ENCODE measurements at places on chromosomes 4 and X. TPM values are rescaled to one million over a fixed set of nuclear protein-coding genes. Genes with fewer than 3 reads are reported as not detected.

DNA sequence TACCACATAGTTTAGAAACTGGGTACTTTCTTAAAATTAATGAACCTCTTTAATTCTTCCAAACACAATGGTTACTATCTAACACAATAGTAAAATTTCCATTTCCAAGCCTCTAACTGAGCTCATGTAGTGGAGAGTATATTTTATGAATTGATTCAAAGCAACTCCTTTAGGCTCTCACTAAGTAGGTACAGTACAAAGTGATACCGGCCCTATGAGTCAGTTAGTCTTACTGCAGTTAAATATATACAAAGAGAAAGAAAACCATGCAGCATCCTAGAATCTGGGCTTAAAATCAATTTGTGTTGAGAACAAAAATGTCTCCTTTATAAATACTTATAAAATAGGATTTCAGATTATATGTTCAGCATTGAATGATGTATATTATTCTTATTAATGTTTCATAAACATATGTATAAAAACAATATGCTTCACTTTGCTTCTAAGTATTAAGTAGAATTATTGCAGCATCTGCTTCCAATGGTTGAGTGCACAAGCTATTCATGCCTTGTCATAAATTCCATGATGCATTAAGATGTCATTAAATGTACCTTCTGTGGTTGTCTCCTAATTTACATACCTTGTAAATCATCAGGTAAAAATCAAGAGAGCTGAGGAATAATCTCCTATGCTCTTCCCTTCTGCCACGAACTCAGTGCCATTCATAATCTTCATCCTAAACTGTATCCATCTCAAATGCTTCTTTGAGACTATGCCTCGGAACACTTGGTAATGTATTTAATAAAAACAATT lies 1037.8 kb downstream of the STPG2 start:
- no peak for DNase-seq

DNA sequence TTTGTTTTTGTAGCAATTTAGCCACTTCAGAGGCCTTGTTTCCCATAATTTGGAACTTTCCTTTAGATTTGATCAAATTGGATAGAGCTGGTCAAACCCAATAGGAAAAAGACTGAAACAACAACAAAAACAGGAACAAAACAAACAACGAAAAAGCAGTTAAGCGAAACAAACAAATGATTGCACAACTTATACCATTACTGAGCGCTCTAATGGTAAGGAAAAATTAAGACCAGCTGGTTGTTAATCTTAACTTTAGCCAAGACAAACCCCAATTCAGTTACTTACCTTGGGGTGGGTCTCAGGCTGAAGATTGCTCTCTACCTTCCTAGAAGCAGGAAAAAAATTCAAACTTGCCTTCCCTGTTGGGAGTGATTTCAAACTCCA lies 38.3 kb downstream of the SPCS3 start:
- no peak for DNase-seq

GRCh38 chr4:129972257-129972656 lies 876.3 kb downstream of the C4orf33 start:
- no peak for DNase-seq

DNA sequence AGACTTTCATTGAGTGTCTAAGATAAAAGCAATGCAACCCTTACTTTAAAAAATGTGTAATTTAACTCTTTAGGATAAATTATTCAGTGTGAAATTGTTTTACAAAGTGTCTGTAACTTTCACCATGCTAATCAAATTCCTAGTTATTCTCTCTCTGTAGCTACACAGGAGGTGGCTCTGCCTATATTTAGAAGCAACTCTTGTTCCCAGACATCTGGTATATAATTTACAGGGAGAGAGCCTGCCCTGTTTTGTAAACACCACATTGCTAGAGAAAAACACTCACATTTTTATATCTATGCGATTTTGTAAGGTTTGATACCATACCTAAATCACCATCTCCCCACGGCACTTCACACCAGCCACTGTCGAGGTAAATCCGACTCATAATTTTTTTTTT lies 35.5 kb upstream of the SPATA4 start:
- DNase-seq: no peak

- peak; percentile 48 for DNase-seq
Measured at GRCh38 chr4:25970226-25970675, 56.2 kb downstream of the SMIM20 start.

GRCh38 chr4:122827879-122828601 lies 1.4 kb downstream of the FGF2 start:
- DNase-seq: no peak

- DNase-seq: no peak
Measured at GRCh38 chr4:41362621-41363383, 106.1 kb downstream of the UCHL1 start.

DNA sequence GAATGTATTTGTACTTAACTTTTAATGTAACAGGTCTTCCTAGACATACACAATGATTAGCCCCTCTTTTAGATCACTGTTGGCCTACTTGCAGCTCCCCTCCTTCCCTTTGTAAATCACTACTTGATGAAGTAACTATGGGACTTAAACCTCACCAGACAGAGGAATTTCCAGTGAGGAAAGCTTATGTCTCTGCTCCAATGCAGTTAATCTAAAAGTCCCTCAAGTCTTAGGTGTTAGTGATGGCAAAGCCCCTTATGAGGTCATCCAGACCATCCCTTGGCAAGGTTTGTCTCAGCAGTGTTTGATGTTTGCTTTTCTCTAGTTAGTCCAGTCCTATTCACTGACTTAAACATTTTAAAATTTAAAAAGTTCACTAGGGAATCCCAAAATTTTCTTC lies 877.3 kb upstream of the INTU start:
- DNase-seq: no peak

DNA sequence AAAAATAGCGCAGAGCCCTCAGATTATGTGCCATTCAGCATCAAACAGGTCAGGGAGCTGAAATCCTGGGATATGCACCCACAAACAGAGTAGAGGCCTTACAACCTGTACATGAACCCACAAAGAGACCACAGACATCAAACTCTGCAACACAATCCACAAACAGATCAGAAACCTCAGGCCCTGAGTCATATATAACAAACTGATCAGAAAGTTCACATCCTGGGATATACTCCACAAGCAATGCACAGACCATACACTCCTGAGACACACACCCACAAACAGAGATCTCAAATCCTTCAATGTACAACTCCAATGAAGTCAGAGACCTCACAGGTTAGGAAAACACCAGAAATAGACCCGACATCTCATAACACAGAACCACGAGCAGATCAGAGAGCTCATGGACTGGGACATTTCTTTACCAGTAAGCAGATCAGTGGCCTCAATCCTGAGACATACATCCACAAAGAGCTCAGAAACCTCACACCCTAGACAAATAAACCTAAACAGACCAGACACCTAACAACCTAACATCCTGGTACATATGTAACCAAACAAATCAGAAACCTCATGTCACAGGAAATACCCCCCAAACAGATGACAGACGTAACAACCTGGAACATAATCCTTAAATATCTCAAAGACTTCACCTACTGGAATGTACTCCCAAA lies 24.2 kb downstream of the SUV39H1 start:
- no peak for DNase-seq

Gene HOPX
- polyA plus RNA-seq: 21.3 TPM

Gene MAP7D2
- 3.0 TPM for polyA plus RNA-seq

Gene F8A1
- polyA plus RNA-seq: 16.2 TPM

Gene CCKAR
- not detected for polyA plus RNA-seq

Gene ASB12
- polyA plus RNA-seq: 0.48 TPM

Gene SMR3B
- not detected for polyA plus RNA-seq

Gene ERCC6L
- polyA plus RNA-seq: 4.2 TPM

Gene HTATSF1
- polyA plus RNA-seq: 107 TPM

Gene CC2D2A
- 56.5 TPM for polyA plus RNA-seq

Gene CCSER1
- 23.4 TPM for polyA plus RNA-seq

Data from left renal pelvis (tissue), 4 donors.